T-helper 17 cell (primary cell): ENCODE measurements at places on chromosomes 6 and 20.

- DNase-seq, result no peak
Observed at GRCh38 chr20:3434232-3434631, 26.8 kb upstream of the DNAAF9 start.

DNA sequence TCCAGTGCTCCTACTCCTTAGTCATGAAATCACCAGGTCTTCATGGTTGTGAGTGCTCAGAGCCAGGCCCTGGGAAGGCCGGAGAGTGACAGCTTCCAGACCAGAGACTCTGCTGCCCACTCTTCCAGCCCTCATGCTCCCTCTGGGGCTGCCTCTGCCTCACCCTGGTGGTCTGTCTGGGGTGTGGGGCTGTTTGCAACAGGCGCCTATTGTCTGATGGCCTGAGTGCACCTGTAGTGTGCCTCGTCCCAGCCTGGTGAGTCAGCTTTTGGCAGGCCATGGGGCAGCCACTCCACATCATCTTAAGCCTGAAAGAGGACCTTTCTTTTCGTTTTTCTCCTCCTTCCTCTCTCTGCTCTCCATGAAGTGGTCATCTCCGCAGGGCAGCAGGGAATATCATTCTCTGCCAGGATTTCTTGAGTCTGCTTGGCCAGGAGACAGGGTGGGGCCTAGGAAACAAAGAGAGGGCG is 173.8 kb downstream of the VEGFA start:
- DNase-seq, result no peak

GRCh38 chr6:130943738-130944137 is 116.5 kb downstream of the SMLR1 start:
- no peak for DNase-seq

- peak; percentile 11 for DNase-seq
Observed at GRCh38 chr20:35146299-35146919, 727 bp downstream of the EDEM2 start.

DNA sequence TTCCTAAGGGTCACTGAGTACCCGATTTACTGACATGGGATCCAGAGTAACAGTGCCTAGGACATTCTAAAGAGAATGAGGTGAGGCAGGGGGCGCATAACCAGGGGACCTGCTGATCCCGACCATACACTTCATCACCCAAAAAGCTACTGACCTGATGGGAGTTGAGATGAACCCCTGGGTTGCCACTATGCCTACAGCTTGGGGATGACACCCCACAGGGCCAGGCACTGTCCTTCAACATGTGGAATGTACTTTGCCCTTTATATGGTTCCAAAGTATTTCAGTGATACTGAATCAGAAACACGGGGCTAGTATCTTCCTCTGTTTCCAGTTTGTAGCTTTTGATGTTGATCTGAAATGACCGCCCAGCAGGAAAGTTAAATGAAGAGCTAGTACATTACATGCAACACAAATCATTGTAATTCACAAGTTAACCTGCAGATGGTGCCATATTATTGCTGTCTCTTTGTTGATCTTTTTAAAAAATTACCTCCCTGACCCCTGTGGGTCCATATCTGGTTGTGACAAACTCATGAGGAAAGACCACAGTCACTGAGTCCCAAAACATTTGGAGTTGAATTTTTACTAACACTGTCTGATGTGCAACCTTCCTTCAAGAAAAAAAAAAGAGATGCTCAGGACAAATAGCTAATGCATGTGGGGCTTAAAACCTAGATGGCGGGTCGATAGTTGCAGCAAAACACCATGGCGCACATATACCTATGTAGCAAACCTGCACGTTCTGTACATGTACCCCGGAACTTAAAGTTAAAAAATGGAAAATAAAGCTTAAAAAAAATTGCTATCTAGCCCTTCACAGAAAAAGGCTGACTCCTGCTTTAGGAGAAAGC is 42.7 kb upstream of the GCNT2 start:
- no peak for DNase-seq
